ENCODE measurements at places on chromosomes 12 and 14.
A peak's percentile ranks its signal among the peaks of the same experiment; 100 is the strongest.

DNA sequence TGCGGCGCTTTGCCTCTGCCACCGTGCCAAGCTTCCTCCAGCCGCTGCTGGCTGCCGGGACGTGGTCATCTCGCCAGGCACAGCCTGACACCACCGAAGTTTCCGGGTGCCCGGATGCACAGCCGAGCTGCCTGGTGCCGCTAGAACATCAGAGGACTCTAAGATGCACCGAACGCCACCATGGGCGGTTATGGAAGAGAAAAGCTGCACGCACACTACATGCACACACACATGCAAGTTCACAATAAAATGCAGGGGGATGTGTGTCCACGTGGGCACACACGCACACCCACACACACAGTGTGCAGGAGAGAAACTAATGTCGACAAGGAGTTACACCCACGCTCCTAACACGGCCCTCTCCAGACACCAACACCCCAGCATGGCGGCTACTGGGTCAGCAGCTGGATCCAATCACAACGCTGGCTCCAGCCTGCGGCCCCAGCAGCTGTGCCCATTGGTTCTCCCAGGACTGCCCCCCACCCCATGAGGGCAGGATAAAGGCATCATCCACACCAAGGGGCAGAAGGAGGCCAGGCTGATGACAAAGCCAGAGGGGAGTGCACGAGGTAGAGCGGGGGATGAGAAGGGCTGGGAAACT is 82.7 kb downstream of the BCL11B start:
- no peak for DNase-seq

DNA sequence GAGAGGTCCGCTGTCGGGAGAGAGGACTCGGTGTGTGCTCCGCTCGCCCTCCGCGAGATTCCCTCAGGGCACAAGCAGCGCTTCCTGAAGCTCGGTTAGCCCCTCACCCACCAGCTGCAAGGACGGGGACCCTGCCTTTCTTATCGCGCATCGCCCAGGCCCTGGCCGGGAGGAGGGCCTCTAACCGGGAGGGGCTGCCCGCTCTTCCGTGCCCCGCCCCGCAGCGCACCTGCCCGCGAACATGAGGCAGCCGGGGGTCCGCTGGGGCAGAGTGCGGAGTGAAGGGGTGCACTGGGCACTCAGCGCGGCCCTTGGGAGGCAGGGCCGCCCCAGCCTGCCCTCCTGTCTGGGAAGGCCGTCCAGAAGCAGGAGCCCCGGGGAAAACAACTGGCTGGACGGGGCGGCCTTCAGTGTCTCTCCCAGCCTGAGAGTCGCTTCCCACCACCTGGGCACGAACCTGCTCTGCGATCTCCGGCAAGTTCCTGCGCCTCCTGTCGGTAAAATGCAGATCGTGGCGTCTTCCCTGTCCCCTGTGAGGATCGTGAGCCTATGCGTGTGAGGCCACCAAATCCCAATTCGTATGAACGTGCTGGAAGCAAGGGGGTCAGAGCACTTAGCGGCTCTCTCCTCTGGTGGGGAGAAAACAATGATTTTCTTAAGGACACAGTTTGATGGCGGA is 28.0 kb upstream of the ADIPOR2 start:
- no peak for DNase-seq

DNA sequence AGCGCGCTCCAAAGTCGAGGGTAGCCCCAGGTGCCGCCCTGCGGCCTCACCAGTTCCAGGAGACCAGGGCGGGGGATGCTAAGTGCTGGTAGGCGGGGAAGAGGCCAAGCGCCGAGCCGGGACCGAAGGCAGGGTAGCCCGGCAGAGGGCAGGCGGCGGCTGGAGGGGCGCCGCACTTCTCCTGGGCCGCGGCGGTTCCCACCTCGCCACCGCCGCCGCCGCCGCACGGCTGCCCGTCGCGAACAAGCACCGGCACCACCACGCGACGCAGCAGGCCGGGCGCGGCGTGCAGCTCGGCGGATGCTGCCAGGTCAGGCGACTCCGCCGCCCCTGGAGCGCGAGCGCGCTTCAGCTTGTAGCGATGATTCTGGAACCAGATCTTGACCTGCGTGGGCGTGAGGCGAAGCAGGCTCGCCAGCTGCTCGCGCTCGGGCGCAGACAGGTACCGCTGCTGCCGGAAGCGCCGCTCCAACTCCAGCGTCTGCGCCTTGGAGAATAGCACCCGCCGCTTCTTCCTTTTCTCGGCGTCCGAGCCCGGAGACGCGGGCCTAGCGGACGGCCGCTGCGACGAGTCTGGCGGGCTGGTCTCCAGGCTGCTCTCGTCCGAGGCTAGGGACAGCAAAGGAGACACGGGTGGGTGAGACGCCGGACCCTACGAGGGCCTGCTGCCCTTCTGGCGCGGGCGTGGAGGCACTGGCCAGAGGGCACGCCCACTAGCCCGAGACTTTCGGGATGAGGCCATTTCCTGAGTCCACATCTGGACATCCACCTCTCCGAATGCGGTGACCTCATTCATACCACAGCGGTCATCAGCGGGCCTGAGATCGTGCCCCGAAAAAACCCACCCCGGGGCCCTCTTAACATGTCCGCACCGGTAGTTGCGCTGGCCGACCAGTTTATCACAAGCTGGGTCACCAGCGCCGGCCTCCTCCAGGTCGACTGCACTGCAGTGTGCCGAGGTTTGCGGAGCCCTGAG is 1.3 kb downstream of the NKX2-8 start:
- DNase-seq: peak; percentile 41

DNA sequence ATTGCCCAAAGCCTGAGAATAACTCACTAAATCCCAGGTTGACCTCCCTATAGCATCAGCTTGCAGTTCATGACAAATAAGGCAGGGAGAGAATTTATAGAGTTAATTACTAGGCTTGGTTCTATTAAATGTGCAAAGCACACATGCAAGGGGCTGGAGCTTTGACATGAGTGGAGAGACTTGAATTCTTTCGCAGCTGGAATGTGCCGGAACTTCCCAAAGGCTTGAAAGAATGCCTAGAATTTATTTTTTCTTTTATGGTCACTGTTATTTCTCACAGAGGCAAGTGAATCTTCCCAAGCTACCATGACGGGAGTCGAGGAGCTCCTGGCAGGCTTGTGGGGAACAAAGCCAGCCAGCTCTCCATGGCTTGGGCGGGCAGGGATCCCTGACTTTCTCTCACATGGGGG is 95.5 kb upstream of the USP44 start:
- no peak for DNase-seq

- no peak for DNase-seq
These were observed 939 bp downstream of the NPC2 start for GRCh38 chr14:74491956-74492775.

DNA sequence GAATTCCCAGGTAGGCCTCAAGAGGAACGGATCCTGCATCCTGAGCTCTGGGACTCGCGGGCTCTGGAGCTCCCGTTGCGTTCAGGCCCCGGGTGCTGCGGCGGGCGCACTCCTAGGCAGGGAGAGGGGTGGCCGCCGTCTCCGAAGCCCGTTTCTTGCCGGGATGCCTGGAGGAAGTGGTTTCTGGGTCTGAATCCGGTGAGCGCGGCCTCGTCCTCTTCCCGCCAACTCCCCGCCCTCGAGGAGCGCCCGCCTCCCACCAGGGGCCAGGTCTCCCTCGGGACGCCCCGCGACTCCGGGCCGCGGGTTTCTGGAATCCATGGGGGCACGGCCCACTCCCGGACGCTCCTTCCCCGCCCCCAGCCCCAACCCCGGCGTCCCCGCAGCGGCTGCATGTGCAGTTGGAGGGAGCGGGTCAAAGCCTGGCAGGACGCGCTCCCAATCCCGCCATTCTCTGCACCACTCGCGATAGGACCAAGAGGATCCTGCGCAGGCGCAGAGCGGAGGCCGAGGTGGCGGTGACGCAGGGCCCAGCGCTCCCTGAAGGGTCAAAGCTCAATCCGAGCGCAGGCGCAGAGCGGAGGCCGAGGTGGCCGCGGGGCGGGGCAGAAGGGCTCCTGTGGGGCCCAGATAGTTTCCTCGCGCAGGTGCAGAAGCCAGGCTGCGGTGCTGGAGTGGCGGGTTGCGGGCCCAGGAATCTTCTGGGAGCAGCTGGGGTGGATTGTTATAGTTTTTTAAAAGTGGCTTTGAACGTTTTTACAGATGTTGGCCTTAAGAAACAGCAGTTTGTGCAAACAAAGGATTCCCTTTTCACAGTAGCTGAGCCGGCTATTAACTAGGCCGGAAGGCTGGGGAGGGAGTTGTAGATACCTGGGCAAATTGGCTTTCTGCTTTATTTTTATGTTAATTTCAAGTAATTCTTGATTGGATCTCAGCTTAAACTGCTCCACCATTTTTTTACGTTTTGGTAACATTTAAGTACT is 796.4 kb downstream of the AACS start:
- no peak for DNase-seq

DNA sequence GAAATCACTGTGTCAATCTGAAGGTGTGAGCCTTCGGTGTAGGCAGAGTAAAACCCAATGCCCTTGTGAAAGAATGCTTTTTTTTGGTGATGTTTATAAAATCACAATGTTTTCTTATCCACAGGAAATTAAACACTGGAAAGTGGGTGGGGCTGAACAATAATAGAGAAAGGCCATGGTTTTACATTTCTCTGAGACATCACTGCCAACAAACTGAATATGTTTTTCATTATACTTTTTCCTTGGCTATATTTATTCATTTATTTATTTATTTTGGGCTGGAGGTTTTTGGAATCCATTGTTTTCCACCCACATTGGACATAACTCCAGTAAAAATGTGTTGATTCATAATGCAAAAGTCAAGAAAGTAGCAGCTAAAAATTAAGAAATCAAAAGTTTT is 16.9 kb downstream of the LRRK2 start:
- no peak for DNase-seq

GRCh38 chr12:46674800-46675199 is 151.0 kb downstream of the SLC38A4 start:
- no peak for DNase-seq

DNA sequence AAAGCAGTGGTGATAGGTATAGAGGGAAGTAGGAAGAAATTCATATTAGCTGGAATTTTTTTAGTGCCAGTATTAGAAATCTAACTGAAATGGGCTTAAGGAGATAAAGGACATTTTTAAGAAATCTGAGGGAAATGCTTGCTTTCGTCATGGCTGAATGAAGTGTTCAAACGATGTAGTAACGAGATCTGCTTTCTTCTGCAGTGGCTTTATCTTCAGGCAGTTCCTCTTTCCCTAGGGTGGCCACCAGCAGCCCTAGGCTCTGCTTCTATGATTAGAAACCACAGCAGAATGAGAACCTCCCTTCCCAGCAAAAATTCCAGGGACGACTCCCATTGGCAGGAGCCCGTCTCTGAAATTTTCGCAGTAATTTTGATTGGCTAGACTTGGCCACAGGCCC is 163.9 kb upstream of the FRMD6 start:
- DNase-seq: no peak

DNA sequence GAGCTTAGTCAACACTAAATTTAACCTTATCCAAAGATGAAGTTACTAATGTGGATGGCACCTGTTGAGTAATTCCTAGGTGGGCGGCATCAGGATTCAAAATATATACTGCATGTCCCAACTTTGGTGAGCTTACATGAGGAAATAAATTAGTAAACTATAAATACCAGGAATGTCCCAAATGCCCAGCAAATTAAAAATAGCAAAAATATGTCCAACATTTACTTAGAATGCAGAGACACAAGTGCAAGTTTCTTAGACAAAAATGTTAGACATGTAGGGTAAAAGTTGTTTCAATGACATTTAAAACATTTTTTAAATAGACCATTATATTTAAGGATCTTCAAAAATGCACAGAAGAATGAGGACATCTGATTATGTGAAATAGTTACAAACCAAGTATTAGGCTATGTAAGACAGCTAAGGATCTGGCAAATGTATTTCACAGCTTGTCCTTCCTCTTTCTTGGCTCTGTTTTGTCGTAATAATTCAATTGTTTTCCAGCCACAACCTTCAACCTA is 115.9 kb downstream of the NAV3 start:
- DNase-seq: no peak

GRCh38 chr12:109927622-109928021 is 27.5 kb downstream of the TCHP start:
- no peak for DNase-seq

DNA sequence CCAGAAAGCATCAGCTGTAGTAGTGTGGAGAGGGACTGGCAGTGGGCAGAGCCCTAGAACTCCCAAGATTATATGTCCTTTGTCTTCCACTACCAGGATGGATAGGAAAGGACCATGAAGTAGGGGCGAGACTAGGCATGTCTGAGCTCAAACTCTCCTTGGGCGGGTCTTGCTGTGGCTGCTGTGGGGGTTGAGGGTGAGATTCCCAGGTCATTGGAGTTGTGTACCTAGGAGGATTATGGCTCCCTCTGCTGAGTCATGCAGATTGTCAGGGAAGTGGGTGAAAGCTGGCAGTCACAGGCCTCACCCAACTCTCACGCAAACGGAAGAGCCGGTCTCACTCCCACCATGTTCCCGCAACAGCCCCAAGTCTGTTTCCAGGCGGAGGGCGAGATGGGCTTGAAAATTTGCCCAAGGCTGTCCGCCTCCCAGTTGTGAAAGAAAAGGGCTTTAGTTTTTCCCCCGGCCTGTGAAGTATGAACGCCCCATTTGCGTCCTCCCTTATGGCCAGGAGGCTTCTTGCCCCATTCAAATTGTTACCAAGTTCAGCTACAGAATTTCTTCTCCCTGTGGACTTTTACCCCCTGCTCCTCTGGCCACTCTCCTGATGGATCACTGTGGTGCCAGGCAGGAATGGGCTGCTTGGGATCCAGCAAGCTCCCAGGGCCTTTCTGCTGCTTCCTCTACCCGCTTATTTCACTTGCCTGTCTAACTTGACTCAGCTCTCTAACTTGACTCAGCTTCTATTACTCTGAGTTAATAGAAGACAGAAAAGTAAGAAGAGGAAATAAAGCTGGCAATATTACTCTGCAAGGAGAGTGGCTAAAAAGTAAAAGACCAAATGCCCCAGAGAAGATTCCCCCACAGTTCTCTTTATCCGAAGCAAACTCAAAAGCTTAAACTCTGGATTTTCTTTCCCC is 159.3 kb downstream of the SLC2A13 start:
- no peak for DNase-seq

DNA sequence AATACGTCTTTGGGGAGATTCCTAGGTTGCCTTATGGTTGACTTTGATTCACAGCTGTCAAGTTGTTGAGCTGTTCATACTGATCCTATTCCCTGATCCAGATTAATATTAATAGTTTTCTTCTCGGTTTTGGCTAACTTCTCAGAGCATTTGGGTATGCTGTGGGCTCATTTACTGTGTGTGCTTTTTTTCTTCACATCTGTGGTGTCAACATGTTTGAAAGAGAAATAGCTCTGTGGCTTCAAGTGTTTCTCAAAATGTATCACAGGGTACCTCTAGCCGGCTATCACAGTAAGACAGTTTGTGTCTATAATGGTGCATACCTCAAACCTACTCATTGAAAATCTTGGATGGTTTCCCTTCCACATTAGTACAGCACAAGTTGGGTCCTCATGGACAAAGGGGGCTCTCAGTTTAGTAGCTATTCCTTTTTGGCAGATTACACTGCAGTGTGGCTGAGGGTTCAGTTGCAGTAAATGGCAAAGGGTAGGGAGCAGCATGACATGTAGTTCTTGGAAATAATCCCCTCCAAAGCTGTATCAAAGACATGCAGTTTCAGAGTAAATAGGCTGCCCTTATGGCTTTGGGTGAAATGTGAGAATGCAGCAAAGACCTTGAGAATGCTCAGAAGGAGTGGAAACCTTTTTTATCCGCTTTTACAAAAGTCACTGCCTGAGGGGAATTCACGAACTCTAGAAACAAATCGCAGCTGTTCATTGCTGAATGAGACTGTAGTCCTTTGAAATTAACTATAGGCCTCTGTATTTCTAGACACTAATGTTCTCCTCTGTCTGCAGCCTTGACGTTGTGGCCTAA is 102.4 kb upstream of the ATF1 start:
- no peak for DNase-seq

GRCh38 chr12:53058674-53059433 is 9.0 kb downstream of the TNS2 start:
- DNase-seq: no peak

All from NCI-H1092 (cell line).